ENCODE measurements at places on chromosomes 16 and 17.

DNA sequence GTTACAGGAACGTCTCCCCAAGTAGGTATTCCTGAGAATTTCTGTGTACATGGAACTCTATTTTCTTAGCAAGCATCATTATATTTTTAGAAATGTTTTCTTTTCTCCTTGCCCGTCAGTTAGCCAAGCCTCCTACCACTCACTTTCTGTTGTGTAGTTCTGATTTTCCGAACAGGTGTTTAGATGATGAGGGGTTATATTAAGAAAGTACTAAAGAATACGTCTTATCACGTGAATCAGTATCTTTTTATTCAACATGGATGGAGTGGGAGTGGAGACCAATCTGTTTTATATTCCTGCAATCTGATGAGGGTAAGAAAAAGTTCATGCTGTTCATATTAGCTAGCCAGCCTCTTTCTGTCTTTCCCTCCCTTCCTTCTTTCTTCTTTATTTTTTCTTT, 29.4 kb downstream of the MSI2 start:
- DNase-seq, result no peak

DNA sequence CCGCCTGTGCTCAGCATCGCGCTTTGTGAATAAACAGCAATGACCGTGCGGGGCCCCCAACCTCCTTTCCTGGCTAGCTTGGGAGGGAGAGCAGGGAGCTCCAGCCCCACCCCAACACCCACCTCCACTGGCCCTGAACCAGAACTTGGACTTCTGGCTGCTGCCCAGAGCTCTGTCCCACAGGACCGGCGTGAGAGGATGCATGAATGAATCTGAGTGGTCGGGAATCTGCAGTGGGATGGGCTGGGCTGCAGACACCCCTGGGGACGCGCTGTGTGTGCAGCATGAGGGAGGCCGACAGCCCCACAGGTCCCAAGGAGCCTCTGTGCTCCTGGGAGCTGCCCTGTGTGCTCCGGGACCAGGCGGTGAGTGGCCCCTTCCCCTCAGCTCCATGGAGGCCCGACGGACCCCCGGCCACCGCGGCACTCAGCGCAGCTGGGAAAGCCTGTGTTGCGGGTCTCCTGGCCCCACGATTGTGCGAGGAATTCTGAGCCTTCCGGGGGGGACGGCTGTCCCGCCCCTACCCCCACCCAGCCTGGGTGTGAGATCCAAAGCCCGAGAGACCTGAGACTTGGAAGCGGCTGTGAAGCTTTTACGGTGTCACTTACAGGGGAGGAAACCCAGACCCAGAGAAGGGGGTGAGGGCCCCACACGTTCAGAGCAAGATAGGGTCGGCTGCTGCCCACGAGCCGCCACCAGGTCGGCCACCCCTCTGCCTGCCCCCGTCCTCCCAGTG, 5.4 kb downstream of the PIEZO1 start:
- no peak for DNase-seq

DNA sequence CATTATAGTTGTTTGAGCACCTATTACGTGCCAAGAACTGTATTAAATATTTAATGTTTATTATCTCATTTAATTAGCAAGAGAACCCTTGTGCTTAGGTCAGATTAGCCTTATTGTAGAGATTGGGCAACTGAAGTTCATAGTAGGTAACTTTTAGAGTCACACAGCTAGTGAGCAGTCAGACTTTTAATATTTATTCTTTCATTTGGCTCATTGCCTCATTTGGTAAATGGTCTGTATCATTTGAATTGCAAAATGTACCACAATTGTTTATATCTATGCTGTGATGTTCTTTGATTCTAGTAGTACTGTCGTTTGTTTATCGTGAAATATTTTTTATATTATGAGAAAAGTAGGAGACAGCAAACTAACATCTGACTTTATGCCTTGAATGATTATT, 7.6 kb downstream of the CLTC start:
- no peak for DNase-seq

DNA sequence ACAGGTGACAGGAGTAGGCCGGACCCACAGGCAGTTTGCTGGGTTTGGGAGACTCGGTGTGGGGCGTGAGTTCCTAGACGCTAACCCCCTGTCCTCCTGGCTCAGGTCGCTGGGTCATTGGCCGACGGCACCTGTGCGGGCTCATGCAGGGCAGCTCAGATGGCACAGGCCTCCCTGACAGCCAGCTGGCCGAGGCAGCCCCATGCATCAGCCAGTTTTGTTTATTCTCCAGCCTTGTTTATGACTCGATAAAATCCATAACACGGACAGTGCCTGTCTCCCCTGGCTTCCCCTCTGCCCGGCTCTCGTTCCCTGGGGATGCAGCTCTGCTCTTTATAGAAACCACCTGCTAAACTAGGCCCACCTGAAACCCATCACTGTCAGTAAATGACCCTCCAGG, 46.0 kb downstream of the SDK2 start:
- DNase-seq, result no peak
